M059J (cell line): ENCODE measurements at places on chromosomes 12 and 14. TPM values are rescaled to one million over a fixed set of nuclear protein-coding genes. Genes with fewer than 3 reads are reported as not detected.

HELB gene
- total RNA-seq = 1.2 and 2.0 TPM in 2 replicates

ALDH1L2 gene
- total RNA-seq = 0.27 and 1.4 TPM in 2 replicates

TGFB3 gene
- total RNA-seq = 2.2 and 2.4 TPM in 2 replicates

KRT2 gene
- total RNA-seq = not detected in 2 replicates

BHLHE41 gene
- total RNA-seq = 5.0 and 7.4 TPM in 2 replicates

OTOGL gene
- 0.15 and 0.71 TPM in 2 replicates for total RNA-seq

ZC2HC1C gene
- total RNA-seq = 1.3 and 9.8 TPM in 2 replicates

SLC7A8 gene
- 3.0 and 4.0 TPM in 2 replicates for total RNA-seq
